ENCODE measurements at places on chromosomes 1 and 21.

DNA sequence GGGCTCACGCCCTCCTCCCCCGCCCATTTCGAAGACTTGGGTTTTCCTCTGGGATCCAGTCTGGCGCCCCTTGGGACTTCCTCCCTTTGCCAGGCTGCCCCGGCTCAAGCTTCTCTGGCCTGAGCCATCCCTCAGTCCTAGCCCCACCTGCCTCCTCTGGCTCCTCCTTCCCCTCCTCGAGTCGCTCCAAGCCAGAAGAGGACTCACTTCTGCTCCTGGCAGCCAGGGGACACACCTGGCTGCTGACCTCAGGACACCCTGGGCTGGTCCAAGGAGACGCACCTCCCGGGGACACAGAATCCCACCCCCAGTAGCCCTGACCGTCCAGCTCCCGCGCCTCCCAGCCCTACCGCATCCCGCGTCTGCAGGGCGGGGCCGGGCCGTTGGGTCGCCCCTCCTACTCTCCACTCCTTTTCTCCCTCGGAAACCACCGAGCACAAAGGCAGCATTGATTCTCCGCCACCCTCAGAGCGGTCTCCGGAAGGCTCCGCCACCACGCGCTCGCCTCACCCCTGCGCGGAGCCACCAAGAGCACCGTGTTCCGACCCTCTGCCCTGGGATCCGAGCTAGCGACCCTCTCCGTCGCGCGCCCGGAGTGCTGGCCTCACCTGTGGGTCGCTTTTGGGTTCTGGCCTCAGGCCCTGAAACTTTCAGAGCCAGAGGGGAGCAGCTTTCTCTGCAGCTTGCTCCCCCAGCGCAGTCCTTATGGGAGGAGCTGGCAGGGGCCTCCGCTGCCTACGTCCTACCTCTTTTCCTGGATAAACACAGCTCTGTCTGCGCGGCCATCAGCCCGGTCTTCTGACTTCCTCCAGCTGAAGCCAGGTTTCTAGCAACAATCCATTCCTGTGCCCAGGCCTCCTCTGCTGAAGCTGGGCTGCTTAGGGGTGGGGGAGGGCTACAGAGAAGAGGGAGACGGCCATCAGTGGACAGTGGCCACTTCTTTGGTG, at the start of gene C2CD4D:
TSS of gene C2CD4D (minus strand) at position 364 of the 947 bp plus-strand sequence. CDS start 831 bp downstream, outside the sequence.
- DNase-seq: peak; percentile 63

- no peak for DNase-seq
Measured at GRCh38 chr1:47976728-47977127, 20.5 kb downstream of the TRABD2B start.

- no peak for DNase-seq
Measured at GRCh38 chr1:210104103-210104502, 128.5 kb upstream of the SERTAD4 start.

GRCh38 chr1:15023205-15023604, 130.3 kb upstream of the TMEM51 start:
- DNase-seq: no peak

DNA sequence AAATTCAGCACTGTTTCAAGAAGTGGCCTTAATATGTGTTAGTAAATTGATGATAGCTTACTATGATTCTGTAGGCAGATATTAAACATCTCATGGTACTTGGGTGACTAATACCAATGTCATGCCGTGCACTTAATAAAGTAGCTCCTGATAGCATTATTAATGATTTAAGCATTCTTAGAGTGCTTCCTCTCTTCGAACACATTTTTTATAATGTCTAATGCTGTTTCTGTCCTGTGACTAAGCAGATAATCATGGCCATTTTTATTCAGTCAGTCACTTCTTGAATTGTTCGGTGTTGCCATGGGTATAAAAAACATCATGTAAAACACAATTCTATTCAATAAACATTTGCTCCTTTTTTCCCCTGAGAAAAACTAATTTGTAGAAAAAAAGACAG, 804.6 kb upstream of the ADGRL4 start:
- no peak for DNase-seq

DNA sequence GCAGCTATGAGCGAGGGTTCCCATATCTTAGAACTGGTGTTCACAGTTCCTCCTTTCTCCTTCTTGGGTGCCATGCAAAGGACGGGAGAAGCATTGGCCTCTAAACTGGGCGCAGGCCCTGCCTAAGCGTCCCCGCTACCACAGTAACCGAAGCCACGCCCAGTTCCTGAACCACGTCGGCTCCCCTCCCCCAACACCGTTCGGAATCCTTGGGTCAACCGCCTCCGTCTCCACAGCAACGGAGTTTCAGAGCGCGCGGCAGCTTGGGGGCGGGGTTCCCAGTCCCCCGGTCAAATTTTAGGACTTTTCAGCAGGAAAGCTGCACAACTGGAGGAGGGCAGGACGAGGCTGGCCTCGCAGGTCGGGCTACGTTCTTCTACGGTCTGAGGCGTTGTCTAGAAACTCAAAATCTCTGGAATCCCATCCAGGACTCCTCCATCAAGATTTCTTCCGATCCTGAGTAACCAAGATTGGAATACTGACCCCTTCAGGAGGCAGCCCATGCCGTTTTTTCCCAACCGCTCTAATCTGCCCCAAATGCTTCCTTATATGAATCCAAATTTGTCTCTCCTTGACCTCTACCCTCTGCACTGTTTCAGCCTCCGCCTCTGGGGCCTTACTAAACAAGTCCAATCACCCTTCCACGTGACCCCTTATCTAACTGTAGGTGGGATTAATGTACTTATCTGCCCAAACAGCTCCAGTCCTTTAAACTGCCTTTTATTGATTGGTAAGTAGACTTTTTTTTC, at the start of gene SPAG17:
TSS of gene SPAG17 (minus strand) at position 145 of the 749 bp plus-strand sequence. CDS start at position 74, 71 bp downstream.
- no peak for DNase-seq

- DNase-seq: peak; percentile 6
Measured at GRCh38 chr21:46457801-46458314, 833 bp upstream of the DIP2A start.

- no peak for DNase-seq
Measured at GRCh38 chr1:237713916-237714315, 176.8 kb downstream of the ZP4 start.

DNA sequence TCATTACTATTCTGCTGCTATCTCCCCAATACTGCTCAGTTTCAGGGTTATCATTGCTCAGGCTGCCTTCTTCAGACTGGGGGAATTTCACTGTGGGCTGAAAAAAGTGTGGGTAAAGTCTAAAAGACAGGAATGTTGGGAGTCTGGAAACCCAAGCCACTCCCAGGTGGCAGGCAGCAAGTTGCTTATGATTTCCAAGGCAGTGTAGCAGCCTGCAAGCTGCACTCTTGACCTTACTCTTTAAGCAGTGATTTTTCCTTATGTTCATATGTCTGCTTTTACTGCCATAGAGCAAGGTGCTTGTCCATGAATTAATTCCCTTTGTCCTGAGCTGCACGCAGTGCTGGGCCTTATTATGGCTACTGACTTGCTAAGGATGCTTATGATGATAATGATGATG, 53.1 kb downstream of the PHC2 start:
- DNase-seq: no peak

DNA sequence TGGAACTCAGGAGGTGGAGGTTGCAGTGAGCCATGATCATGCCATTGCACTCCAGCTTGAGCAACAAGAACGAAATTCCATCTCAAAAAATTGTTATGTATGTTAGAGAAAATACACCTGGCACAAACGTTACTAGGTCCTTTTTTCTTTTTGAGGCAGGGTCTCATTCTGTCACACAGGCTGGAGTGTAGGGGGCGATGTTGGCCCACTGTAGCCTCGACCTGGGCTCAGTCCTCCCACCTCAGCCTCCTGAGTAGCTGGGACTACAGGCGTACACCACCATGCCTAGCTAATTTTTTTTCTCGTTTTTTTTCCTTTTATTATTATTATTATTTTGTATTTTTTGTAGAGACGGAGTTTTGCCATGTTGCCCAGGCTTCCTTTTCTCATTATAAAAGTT, 4.4 kb downstream of the HAX1 start:
- peak; percentile 18 for DNase-seq

- no peak for DNase-seq
Measured at GRCh38 chr1:177183836-177184235, 13.1 kb downstream of the BRINP2 start.

- no peak for DNase-seq
Measured at GRCh38 chr1:27475720-27476119, 14.2 kb downstream of the WASF2 start.

GRCh38 chr1:9668080-9668479, 16.5 kb downstream of the PIK3CD start:
- no peak for DNase-seq

DNA sequence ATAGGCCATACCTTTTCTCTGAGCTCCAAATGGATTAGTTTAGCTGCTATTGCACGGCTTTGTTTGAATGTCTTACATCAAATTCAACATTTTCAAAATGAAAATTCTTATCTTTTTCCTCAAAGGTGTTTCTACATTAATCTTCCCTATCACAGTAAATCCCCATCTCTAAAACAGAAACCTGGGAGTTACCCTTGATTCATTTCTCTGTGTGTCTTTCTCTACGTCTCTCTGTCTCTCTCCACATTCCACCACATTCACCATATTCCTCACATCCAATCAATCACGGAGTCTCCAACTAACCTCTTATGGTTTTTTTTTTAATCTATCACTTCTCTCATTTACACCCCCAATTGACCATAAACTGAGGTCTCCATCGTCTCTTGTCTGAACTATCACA, 24.1 kb downstream of the PTGER3 start:
- DNase-seq: no peak

- no peak for DNase-seq
Measured at GRCh38 chr1:64537942-64538341, 68.0 kb downstream of the CACHD1 start.

DNA sequence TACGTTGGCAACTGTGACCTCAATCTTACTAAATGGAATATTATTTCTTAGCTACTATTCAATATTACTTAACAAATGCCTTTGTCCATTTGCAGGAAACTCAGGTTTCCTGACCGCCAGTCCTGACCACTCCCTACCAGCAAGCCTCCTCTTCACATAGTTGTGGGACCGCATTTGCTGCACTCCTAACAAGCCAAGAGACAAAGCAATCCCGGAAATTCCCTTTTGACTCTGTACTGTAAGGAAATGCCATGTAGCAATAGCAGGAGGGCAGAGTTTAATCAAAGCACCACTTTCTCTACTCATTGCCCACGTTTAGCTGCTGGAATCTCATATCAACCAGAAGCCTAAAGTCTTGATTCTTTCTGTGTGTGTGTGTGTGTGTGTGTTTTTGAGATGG, 28.1 kb upstream of the ACBD6 start:
- DNase-seq: no peak

DNA sequence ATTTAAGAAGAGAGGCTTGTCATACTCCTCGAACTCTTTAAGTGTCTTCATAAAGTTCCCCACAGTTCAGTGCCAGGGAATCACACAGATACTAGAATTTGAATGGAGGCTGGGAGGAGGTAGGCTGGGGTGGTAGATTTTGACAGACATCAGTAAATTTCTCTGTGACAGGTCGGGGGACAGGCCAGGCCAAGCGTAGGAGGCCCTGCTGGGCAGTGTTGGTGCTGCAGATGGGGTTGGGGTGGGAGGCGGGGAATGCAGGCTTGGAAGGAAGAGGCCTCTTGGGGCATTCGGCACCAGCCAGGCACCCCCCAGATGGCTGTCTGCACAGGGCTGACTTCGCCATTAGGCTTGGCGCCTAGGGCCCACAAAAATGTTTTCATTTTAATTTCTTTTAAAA, 84.0 kb downstream of the MAN1C1 start:
- no peak for DNase-seq

GRCh38 chr1:1079408-1080121, 5.5 kb upstream of the RNF223 start:
- no peak for DNase-seq

DNA sequence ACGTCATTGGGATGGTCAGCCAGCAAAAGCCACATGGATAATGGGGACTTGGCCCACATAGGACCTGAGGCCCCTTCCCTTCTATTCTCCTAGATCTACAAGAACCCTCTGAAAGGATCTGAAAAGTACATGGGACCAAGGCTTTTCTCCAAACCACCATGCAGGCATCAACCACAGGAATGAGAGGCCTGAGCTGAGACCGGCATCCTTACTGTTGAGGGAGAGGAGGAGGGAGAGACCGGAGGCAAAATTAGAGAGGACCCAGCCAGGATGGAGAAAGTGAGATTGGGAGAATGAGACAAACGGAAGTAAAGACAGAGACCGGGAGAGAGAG, 281.7 kb downstream of the RRAGC start:
- DNase-seq: no peak

GRCh38 chr1:6207921-6208320, 2.0 kb downstream of the RNF207 start:
- no peak for DNase-seq

DNA sequence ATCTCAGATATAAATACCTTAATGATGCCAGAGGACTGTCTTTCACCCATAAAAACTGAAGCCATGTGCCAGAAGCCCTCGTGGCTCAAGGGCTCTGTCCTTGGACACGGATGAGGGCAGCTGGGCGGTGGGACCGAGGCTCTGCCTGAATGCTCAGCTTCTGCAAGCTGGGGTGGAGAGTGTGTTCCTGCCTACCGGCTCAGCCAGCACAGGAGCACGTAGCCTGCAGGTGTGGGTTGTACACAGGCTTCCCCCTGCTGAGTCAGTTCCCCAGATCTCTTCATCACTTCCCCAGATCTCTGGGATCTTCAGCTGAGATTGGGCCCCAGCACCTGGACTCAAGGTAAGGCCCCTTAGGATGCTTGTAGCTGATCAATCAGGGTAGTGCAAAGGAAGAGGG, 15.4 kb downstream of the KCNJ15 start:
- DNase-seq: no peak

GRCh38 chr1:186828611-186829454, at the start of gene PLA2G4A:
PLA2G4A (plus strand) TSS chr1:186828949; CDS start chr1:186854355, 25,406 bp downstream.
- DNase-seq: no peak

GRCh38 chr21:36430841-36431240, 45.6 kb downstream of the CHAF1B start:
- no peak for DNase-seq

GRCh38 chr1:248858096-248858890, 592 bp downstream of the ZNF692 start:
- no peak for DNase-seq

DNA sequence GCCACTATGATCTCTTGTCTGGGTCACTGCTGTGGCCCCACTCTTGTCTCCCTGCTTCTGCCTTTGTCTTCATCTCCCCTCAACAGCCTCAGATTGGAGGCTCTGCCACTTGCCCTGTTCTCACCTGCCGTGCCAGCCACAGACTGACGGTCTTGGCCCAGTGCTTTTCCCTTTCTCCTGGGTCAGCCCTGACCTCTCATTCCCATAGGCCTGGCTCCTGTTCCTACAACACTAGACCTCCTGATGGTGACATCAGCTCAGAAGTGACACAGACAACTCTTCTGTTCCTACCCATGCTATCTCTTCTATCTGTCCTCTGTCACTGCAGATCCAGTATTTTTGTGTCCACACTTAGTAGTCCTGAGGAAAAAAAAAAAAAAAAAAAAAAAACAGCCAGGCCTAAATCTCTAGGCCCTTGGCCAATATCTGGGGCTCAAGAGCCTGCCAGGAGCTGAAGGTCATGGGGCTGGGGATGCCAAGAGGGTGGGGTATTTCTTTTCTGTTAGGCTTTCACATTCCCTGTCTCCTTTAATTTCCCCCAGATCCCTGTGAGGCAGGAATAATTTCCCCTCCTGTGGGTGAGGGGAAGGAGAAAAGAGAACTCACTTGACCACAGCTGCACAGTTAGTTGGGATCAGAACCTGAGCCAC, 42.0 kb upstream of the FOXO6 start:
- DNase-seq: no peak

Data from activated CD4-positive, alpha-beta T cell treated with anti-CD3 and anti-CD28 coated beads, Interleukin-2, amount 50 U/mL, for 4 hours (primary cell).